ENCODE measurements at places on chromosomes 7 and 10.

DNA sequence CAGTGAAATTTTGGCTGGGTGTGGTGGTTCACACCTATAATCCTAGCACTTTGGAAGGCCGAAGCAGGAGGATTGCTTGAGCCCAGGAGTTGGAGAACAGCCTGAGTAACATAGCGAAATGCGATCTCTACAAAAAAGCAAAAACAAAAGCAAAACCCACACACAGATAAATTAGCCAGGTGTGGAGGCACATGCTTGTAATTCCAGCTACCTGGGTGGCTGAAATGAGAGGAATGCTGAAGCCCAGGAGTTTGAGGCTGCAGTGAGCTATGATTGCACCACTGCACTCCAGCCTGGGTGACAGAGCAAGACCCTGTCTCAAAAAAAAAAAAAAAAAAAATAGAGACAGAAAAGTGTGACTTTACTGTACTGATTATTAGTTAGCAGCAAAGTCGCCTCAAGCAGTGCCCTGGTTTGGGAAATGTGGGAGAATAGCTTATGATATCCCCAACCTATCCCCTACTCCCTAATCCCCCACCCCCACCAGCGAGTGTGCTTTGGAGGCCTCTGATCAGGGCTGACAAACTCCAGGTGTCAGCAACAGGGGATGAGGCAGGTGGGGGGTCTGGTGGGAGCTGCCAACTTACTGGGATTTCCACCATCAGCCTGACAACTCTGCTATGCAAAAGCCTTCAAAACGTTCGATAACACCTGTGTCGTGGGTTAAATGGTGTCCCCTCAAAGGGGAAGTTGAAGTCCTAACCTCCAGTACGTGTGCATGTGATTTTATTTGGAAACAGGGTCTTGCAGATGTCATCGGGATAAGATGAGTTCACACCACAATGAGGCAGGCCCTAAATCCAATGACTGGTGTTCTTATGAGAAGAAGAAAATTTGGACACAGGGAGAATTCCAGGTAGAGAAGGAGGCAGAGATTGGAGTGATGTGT, 124.7 kb upstream of the SDK1 start:
- no peak for DNase-seq

DNA sequence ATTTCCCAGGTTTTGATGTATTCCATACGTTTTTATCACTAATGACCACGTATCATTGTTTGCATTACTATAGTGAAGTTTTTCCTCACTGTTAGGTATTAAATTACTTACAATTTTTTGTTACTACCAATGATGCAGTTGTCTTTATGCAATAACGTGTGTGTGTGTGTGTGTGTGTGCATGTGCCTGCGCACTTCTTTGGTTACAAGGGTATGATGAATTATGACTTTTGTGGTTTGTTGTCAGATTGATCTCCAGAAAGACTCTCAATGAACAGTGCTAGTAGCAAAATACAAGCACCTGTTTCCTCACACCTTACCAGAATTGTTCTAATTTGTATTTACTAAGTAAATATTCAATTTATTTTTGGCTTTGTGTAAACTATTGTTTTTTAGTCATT, 51.5 kb downstream of the MCMBP start:
- DNase-seq, result peak; percentile 62

GRCh38 chr7:158948376-158948775, 92.0 kb downstream of the DYNC2I1 start:
- DNase-seq, result no peak

- DNase-seq, result no peak
Observed at GRCh38 chr7:84975586-84976185, 211.2 kb downstream of the SEMA3D start.

GRCh38 chr10:133357285-133358161, at the start of gene FUOM:
FUOM (minus strand) TSS chr10:133358019; CDS start chr10:133358007, 12 bp downstream.
- peak; percentile 83 for DNase-seq

GRCh38 chr7:31023877-31024276, 28.2 kb upstream of the ADCYAP1R1 start:
- no peak for DNase-seq

GRCh38 chr10:92832121-92832520, 16.2 kb upstream of the EXOC6 start:
- no peak for DNase-seq

GRCh38 chr7:72106405-72106804, 305.7 kb downstream of the CALN1 start:
- DNase-seq, result no peak

GRCh38 chr7:118352867-118353453, 128.5 kb downstream of the ANKRD7 start:
- DNase-seq, result peak; percentile 71

DNA sequence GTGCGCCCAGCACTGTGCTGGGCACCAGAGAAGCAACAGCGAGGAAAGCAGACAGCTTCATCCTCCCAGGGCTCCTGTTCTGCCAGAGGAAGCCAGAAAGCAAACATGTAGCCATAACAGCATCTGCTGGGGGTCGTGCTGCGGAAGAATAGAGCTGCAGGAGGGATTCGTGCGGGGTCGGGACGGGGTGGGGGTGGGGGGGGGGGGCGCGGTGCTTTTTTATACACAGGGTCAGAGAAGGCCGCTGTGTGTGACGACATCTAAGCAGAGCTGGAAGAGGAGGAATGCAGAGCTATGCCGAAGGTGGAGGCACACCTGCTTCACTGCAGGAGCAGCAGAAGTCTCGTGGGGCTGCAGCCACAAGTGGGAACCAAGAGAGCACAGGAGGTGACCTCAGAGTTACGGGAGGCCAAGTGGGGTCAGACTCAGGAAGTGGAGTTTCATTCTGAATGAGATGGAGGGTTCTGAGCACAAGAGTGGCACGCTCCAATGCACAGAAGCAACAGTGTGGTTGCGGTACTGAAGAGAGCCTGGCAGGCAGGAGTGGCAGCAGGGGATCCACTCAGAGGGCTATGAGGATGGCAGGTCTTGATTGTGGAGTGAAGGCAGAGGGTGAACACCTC, 11.1 kb downstream of the PKD1L1 start:
- DNase-seq, result no peak

- DNase-seq, result no peak
Observed at GRCh38 chr10:6176691-6177231, 26.0 kb upstream of the PFKFB3 start.

DNA sequence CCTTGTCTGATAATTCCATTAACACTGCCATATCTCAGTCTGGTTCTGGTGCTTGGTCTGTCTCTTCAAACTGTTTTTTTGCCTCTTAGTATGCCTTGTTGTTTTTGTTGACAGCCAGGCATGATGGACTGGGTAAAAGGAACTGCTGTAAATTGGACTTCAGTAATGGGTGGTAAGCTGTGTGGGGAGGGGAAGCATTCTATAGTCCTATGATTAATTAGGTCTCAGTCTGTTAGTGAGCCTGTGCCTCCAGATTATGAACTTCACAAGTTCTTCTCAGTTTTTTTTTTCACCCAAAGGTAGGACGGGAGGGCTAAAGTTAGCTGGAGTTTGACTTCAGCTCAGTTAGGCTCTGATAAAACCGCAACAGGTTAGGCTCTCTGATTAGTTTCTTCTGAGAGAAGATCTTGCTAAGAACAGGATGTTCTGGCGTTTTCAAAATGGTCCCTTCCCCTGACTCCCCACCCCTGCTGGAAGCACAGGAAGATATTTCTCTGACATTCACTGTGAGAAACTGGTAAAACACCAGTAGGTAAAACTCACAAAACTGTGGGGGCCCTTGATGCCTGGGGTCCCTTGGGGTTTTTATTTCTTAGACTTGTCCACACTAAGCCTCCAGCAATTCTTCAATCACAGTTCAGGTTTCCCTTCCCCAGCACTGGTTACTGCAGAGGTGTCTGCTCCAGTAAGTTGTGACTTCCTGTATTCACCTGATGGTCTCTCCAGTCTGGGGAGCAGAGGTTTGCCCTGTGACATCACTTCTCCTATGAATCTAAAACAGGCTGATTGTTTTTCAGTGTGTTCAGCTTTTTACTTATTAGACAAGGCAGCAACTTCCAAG, 43.3 kb upstream of the CCDC71L start:
- DNase-seq, result no peak

DNA sequence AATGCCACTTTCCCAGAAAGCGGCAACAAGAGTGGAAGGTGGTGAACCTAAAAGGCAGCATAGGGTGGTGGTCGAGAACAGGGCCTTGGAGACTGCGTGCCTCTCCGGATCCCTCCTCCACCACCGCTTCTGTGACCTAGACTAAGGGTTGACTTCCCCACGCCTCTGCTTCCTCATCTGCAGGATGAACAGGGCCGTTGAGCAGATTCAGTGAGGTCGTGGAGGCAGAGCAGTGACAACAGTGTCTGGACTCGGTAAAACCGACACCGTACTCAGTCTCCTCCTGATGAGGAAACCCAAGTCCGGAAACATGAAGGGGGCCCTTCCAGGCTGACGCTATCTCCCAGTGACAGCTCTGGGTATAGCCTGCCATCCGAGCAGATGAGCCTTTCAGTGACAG, 162.6 kb downstream of the CELF2 start:
- DNase-seq, result peak; percentile 93

DNA sequence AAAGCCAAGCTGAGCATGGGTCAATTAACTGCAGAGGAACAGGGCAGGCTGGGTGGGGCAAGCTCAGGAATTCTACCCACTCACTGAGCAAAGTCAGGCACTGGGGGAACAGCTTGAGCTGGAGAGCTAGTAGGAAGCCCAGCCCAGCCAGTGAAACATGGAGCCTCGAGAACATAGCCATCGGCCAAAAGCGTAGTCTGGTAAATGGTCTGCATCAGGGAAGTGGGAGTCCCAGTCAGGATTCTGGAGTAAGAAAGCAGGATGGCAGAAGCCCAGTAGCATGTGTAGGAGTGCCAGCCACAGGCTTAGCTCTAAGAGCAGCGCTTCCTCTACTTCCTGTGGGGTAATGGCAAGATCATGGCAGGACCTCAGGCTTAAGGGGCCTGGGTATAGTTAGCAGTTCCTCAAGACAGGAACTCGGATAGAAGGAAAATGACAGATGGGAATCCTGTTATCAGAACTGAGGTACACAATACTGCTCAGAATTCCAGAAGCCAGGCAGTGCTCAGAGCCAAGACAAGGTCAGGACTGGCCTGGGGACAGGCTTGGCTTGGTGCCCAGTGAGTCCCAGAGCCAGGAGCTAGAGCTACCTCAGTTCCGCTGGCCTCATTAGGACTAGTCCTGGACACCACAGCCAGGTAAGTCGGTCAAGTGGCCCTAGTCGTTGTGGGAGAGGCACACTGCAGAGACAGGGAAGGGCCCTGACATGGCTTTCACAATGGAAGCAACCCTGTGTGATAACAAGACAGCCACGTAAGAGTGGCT, 65.4 kb upstream of the MXI1 start:
- DNase-seq, result peak; percentile 52

GRCh38 chr10:90289037-90289436, 568.8 kb downstream of the HTR7 start:
- no peak for DNase-seq

GRCh38 chr10:14564268-14564744, 210.4 kb downstream of the FAM107B start:
- peak; percentile 64 for DNase-seq

GRCh38 chr10:69362471-69362954, 54.2 kb downstream of the TACR2 start:
- DNase-seq, result no peak

- no peak for DNase-seq
Observed at GRCh38 chr10:62186999-62187675, 81.5 kb downstream of the RTKN2 start.

DNA sequence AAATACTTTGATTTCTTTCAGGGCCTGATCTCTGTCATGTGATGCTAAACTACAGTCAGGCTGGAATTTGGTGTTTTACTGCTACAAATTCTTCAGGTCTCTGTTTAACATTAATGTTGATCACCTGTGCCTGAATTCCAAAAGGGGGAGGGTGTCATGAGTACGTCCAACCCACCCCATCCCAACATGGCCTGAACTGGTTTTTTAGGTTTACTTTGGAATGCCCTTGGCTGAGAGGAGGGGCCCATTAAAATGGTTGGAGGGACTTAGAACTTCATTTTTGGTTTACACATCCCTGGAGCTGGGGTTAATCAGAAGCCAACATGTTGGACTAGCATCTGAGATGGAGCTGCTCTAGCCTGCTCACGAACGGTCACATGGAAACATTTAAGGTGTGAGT, 60.8 kb upstream of the CFAP46 start:
- DNase-seq, result no peak

GRCh38 chr10:34547291-34547690, 267.8 kb downstream of the PARD3 start:
- no peak for DNase-seq

GRCh38 chr7:92832534-92833023, 3.8 kb downstream of the CDK6 start:
- DNase-seq, result peak; percentile 42

DNA sequence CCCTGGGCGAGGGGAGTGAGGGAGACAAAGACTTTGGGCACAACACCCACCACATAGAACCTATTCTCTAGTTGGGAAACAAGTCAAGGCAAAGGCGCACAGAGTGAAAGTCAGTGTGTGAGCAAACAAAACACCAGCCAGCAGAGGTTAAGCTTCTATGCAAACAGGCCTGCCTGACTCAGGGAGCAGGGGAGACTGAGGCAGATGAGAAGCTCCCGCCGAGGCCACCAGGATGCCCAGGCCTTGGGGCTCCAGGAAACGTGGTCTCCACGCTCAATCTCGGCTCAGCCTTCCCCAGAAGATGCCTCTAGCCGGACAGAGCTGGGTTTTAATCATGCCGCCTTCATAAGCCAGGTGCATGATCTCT, 74.1 kb upstream of the KCNMA1 start:
- DNase-seq, result no peak

DNA sequence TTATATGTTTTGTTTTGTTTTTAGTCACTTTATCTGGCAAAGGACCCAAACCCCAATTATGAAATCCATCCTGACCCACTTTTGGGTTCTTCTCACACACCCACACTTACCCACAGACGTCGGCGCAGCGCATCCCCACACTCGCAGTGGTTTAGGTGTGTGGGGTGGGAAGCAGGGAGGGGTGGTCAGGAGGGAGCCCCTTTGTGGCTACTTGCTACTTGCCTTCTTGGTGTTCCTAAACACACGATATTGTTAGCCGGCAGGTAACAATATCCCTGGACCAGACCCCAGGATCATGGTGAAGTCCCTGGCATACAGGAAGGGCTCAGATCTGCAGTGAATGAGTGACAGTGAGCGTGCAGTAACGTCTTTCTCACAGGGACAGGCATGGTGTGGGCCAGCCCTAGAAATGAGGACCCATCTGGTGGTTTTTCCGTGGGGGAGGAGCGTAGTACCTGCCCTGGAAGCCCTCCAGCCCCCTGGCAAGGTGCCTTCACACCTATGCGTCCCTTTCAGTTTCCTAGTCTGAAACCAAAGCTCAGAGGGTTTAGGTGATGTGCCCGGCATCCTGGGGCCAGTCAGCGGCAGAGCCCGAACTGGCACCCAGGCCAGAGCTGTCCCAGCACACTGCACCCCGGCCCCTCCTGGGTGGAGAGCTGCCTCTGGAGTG, 4.4 kb downstream of the SPOCK2 start:
- no peak for DNase-seq

DNA sequence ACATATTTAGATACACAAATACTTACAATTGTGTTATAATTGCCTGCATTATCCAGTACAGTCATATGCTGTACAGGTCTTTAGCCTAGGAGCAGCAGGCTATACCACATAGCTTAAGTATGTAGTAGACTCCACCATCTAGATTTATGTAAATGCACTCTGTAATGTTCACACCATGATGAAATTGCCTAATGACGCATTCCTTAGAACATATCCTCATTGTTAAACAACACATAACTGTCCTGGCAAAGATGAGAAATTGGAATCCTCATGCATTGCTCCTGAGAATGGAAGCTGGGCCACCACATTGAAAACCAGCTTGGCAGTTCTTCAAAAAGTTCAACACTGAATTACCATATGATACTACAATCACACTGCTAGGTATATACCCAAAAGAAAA, 1002.8 kb upstream of the CELF2 start:
- no peak for DNase-seq

GRCh38 chr7:127375631-127376030, 16.9 kb downstream of the ZNF800 start:
- DNase-seq, result no peak

GRCh38 chr10:4081685-4082111, 296.7 kb upstream of the KLF6 start:
- peak; percentile 14 for DNase-seq

All from hematopoietic multipotent progenitor cell treated with erythropoietin and hydrocortisone succinate and interleukin-3 and kit ligand, for 4 days (in vitro differentiated cells).